ENCODE measurements at places on chromosomes 1 and 21.

DNA sequence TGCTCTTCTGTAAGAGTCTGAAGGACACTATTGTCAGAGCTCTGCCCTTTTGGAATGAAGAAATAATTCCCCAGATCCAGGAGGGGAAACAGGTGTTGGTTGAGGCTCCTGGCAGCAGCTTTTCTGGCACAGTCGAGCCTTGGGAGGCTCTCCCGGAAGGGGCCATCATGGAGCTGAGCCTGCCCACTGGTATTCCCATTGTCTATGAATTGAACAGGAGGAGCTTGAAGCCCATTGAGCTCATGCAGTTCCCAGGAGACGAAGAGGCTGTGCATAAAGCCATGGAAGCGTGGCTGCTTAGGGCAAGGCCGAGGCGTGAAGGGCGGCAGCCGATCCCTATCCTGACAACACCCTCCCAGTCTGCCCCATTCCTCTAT, 26.6 kb downstream of the UBE4B start:
- DNase-seq, result no peak

GRCh38 chr21:36698981-36699545, at the start of gene SIM2:
SIM2 (plus strand) TSS chr21:36699115; CDS start chr21:36699747, 632 bp downstream.
- DNase-seq, result no peak

DNA sequence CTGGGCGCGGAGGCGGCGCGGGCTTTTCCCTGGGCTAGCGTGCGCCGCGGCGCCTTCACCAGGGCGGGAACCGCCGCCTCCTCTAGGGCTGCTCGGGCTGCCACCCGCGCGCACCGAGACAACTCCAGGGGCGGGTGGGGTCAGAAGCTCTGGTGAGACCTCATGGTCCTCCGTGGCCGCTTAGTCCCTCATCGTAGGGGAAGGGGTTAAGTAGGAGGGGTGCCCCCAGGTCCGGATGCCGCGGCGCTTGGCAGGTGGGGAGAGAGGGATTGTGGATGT, 559 bp downstream of the SERTAD4 start:
- no peak for DNase-seq

GRCh38 chr1:165207853-165208515, 148.5 kb downstream of the LMX1A start:
- no peak for DNase-seq

- no peak for DNase-seq
These were observed 42.0 kb upstream of the FOXO6 start for GRCh38 chr1:41319106-41319755.

DNA sequence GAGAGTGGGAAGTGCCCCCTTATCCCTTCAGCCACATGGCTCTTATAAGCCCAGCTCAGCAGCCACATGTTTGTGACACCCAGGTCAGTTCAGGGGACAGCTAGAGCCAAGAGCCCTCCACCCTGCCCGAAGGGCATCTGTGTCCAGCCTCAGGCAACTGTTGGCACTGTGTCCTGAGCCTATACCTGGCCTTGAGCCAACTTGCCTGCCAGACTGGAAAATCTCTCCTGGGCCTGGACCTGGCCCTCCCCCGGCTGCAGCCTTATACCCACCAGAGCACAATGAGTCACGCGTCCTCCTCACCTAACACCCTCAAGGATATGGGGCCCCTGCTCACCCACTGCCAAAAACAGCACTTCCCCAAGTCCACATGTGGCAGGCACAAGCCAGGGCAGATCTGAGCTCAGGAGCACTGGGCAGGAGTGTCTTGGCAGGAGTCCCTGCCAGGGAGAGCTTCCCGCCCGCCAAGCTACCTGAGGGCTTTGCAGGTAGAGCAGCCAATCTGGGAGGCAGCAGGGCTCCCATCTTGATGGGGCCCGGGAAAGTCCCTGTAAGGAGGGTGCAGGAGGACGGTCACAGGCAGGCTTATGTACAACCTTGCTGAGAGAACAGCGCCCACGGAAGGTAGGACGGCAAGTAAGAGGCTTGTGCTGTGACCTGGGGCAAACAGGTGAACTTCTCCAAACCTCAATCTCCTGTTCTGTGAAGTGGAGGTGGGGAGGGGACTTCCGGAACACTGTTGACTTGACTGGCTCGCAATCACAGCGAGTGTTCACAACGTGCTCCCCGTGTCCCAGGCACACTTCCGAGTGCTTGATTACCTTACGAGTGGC, 19.8 kb upstream of the HSPG2 start:
- no peak for DNase-seq

- no peak for DNase-seq
These were observed 178.4 kb downstream of the MIS18A start for GRCh38 chr21:32100423-32100822.

- DNase-seq, result no peak
These were observed 302.5 kb upstream of the PBX1 start for GRCh38 chr1:164256456-164256855.

GRCh38 chr1:67336157-67336556, 28.5 kb downstream of the IL12RB2 start:
- no peak for DNase-seq

- DNase-seq, result no peak
These were observed 24.4 kb downstream of the MCOLN2 start for GRCh38 chr1:84972377-84972987.

DNA sequence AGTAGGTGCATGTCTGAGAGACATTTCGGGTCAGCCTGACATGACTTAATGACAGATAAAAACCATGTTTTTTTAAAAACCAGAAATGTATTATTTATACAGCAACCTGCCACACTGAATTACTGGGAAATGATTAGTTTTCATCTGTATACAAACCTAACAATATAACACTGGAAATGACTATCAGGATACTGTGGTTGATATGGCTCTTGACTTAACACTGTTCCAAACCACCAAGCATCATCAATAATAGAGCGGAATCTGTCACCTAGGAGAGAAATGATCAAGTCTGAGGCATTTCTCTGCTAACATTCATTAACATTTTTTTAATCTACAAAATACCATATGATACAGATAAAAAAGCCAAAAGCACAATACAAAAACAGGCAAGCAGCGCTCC, 41.7 kb upstream of the PSMG1 start:
- no peak for DNase-seq

DNA sequence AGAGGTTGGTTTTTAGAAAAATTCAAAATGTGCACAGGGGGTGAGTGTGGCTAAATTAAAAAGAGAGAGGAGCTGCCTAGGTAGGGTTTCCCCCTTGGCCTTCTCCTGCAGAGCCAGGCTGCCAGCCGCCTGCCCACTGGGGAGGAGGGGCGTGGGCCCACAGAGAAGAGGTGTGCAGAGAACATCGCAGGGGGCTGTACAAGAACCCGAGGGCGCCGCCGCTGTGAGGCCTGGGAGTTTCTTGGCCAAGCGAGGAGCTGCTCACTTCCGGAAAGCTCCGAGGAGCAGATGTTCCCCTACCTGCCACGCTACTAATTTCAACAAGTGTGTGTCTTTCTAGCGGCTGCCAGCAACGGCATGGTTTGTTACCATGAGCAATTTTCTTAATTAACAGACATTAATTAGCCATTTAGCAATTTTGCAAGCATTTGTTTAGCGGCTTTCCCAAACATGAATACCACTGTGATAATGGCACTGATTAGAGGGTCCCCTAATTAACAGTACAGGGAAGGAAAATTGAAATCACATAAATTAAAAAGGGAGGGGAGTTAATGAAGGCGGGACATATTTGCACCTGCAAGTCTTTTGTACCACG, 59.7 kb downstream of the MRPL37 start:
- DNase-seq, result no peak

- DNase-seq, result no peak
These were observed 10.6 kb upstream of the GIPC2 start for GRCh38 chr1:78035121-78035520.

- no peak for DNase-seq
These were observed 52.2 kb upstream of the PRDX6 start for GRCh38 chr1:173424782-173425407.

GRCh38 chr1:183942933-183943693, 94.4 kb downstream of the COLGALT2 start:
- DNase-seq, result no peak

GRCh38 chr1:68969441-68969840, 472.6 kb upstream of the DEPDC1 start:
- no peak for DNase-seq

DNA sequence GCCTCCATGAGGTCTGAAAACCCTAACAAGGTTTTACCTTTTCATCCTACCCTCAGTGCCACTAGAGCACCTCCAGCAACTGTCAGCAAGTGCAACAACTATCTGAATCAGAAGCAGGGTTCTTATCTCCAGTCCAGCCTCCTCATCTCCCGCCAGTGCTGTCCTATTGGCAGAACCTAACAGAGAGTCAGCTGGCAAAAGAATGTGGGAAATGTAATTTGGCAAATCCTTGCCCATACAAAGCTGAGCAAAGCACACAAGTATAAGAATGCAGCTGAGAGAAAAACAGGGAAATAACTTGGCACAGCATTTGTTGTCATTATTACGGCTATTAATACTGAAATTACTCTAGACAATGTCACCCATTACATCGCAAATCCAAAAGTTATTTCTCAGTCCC, 124.2 kb downstream of the ATP6V1G3 start:
- DNase-seq, result no peak

GRCh38 chr21:42496839-42497202, 797 bp upstream of the RSPH1 start:
- DNase-seq, result no peak

DNA sequence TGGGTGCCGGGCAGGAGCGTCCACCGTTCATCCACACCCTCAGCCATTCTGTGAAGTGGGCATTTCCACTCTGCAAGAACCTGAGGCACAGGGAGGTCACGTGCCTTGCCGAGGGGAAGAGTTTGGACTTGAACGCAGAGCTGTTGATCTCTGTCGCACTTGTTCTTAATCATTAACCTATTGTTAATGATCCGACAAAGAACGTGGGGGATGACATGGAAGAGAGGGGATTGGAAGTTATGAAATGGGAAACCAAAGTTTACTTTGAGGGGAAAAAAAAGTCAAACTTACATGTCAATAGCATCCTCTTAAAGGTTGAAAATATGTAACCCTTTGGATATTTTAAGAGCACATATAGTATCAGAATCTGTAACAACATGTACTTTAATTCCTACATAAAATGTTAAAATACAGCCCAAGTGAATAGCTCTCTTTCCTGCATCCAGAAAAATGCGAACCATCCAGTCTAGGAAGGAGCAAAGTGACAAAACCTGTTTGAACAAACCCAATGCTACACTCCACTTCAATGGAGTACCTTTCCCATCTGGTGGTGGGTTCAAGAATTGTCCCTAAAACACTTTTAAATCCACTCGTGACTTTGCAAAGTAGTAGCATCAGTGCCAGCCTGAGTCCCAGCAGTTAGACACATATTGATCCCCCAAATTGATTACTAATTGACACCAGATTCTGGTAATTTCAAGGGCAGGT, 75.5 kb downstream of the SETD4 start:
- DNase-seq, result no peak

DNA sequence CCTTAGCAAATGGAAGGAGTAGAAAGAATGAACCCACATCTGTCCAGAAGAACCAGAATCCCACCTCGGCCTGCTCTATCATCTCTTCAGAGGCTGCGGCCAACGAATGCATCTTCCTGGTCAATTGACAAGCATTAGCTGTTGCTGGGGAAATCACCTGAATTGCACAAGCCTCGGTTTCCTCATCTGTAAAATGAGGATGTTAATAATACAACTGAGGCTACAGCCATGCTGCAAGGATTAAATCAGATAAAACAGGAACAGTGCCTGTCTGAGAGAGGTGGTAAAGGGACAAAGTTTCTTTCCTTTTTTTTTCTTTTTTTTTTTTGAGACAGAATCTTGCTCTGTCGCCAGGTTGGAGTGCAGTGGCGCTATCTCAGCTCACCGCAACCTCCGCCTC, 99.8 kb downstream of the KIF14 start:
- no peak for DNase-seq

GRCh38 chr1:243287652-243288051, 31.8 kb downstream of the SDCCAG8 start:
- no peak for DNase-seq

DNA sequence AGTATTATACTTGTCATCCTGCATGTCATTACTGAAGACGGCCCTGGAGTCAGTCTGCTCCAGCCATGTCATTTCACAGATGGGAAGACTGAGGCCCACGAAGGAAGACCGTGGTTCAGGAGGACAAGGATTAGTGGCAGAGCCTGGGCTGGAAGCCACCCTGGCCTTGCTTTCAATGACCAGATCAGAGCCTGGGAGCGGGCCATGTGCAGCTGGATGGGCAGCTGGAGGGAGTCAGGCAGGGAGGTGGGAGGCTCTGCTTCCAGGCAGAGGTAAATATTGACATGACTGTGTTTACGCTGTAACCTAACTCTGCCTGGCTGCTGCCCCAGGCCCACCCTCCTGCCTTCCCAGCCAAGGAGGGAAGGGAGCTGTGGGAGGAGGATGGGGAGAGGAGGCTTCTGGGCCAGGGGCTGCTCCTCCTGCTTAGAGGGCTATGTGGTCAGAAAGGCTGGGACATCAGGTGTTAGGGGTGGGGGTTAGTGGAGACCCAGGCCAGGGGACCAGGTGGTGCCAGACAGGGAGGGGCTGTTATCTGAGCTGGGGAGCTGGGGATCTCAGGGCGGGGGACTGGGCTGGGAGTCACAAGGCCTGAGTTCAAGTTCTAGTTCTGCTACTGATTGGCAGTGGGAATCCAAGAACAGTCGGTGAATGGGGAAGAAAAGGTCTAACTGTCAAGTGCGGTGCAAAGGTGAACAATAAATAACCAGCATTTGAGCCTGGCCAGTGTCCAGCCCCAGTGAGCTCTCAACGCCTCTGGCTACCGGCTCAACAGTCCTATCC, 48.5 kb upstream of the ECE1 start:
- no peak for DNase-seq

- no peak for DNase-seq
These were observed 28.8 kb downstream of the SNAP47 start for GRCh38 chr1:227764019-227764391.

- DNase-seq, result no peak
These were observed 99.5 kb upstream of the DUSP10 start for GRCh38 chr1:221841251-221841982.

GRCh38 chr1:93468662-93469061, 20.7 kb downstream of the FNBP1L start:
- no peak for DNase-seq

- no peak for DNase-seq
These were observed 192.7 kb upstream of the KIAA0040 start for GRCh38 chr1:175385316-175385715.

- DNase-seq, result no peak
These were observed 2.8 kb downstream of the KCNN3 start for GRCh38 chr1:154867064-154867825.

GRCh38 chr1:162139211-162139610, 69.7 kb downstream of the NOS1AP start:
- DNase-seq, result no peak

- no peak for DNase-seq
These were observed 847 bp downstream of the ADORA1 start for GRCh38 chr1:203128431-203128715.

- DNase-seq, result no peak
These were observed 102.5 kb upstream of the COA6 start for GRCh38 chr1:234270581-234271242.

DNA sequence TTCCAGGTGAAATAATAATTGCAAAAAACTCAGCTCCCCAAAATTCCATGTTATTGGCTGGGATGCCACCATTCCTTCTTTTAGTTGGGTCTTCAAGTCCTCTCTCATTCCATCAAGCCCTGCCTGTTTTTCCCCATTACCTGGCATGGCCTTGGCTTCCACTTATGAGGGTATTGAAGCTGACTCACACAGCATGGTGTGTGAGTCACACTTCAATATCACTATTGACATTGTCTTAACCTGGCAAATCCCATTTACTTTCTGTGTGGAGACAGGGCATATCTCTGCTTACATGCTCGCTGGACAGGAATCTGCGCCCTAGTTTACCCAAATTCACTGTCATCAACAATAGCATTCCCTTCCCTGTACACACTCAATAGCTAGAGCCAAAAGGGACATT, 1806.8 kb downstream of the BRINP3 start:
- no peak for DNase-seq
